CD4-positive, alpha-beta T cell treated with Interleukin-17A for 4 hours (primary cell): ENCODE measurements at places on chromosomes 3 and 15.

- DNase-seq = no peak
These were observed 568.3 kb downstream of the AGBL1 start for GRCh38 chr15:86647810-86648440.

DNA sequence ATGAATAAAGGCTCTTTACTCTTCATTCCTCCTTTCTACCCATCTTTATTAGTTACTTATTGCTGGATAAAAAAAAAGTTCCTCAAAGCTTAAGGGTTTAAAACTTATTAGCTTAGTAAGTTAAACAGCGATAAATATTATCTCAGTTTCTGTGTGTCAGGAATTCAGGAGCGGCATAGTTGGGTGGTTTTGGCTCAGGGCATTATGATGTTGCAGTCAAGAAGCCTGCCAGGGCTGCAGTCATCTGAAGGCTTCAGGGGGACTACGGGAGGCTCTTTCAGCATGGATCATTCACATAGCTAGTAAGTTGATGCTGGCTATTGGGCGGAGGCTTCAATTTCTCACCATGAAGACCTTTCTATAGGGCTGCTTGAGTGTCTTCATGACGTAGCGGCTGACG, 1.9 kb upstream of the DLG1 start:
- no peak for DNase-seq

DNA sequence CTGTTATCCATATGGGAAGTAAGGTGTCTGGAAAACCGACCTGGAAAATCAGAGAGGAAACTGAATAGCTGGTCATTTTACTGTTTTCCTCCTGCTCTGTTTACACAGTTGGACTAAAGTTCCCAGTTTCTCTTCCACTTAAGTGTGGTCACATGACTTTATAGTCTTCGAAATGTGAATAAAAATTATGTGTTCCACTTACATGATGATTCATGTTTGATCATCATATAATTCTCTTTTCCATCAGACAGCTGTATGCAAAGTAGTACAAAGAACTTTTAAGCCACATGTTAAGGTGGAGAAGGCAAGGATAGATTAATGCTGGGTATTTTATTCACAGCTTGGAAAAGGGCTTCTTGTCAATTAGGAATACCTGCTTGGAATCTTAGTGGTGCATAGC, 525.5 kb upstream of the BCHE start:
- DNase-seq = no peak

- DNase-seq = no peak
These were observed 133.2 kb downstream of the ARPP21 start for GRCh38 chr3:35772381-35773015.

- no peak for DNase-seq
These were observed 181.1 kb upstream of the RBMS3 start for GRCh38 chr3:29099775-29100174.

DNA sequence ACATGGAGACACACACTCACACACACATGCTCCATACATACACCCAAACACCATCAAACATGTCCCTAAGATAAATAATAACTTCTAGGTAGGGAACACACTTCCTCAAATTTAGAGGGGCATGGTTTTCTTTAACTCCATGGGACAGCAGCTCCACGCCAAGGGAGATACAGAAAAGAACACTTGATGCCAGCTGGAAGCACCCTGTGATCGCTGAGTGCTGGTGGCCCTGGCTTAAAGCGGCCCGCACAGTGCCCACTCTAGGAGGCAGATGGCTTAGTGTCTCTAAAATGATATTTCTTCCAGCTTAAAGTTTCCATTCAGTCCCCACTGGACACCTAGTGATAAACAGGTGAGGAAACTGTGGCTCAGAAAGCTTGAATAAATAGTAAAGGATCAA, 232.9 kb downstream of the UACA start:
- no peak for DNase-seq

- no peak for DNase-seq
These were observed 30.1 kb upstream of the RPL32 start for GRCh38 chr3:12871404-12871983.

- DNase-seq = no peak
These were observed 19.7 kb upstream of the UACA start for GRCh38 chr15:70783041-70783440.

GRCh38 chr3:154013736-154014135, 107.5 kb upstream of the ARHGEF26 start:
- no peak for DNase-seq

DNA sequence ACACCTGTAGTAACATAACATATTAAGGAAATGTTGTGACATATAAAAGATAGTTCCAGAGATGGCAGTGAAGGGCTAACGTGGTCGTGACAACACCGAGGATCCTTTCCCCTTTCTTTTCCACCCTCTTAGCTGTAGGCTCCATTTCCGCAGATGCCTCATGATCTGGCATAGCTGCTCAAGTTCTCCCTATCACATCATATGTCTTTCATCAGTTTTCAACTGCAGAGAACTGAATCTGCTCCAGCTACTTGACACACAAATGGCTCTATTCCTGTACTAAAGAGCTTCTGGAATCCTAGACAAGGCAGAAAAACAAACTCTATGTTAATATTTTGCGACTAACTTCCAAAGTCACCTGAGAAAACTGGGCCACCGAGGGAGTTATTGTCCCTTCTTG, 275.0 kb upstream of the SLCO3A1 start:
- DNase-seq = no peak

- no peak for DNase-seq
These were observed 18.6 kb downstream of the KBTBD13 start for GRCh38 chr15:65095011-65095746.

- peak; percentile 12 for DNase-seq
These were observed 3.0 kb upstream of the TFDP2 start for GRCh38 chr3:142152384-142152783.

GRCh38 chr3:193124861-193125260, 116.2 kb upstream of the PLAAT1 start:
- DNase-seq = no peak

GRCh38 chr3:129616713-129617112, 10.2 kb upstream of the PLXND1 start:
- no peak for DNase-seq

DNA sequence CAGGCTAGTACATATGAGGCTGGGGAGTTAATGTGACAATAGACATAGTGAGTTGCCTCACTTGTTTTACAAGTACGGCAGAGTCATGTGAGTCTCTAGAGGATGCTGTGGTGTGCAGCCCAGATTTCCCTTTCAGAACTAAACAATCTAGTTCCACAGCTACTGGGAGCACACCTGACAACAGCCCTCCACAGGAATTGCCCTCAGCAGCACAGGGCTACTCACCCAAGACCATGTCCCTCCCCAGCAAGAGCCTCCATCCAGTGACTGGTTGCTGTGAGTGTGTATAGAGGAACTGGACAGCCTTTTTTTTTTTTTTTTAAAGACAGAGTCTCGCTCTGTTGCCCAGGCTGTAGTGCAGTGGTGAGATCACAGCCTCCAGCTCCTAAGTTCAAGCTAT, 40.2 kb upstream of the UBE2E2 start:
- no peak for DNase-seq

DNA sequence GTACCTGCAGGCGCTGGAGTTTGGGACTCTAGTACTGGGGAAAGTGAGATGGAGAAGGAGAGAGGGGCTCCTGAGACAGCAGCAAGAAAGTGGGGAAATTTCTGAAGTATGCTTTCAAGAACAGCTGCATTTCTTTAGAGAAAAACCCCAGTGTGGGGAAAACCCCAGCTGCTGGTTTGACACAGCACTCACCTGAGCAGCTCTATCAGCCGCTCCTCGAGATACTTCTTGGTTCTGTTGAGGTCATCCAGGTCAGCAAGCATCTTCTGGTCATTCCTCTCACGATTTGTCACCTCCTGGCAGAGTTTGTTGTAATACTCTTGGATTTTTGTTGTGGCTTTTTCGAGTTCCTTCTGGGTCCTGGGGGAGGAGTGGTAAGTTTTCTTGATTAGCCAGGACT, 18.8 kb downstream of the CXCR6 start:
- no peak for DNase-seq
